ENCODE measurements at places on chromosomes 5 and 9. TPM values are rescaled to one million over a fixed set of nuclear protein-coding genes. Genes with fewer than 3 reads are reported as not detected.

ANXA2R gene
- 5.4 TPM for total RNA-seq

ARHGEF37 gene
- 16.7 TPM for total RNA-seq

FAM151B gene
- total RNA-seq = 1.6 TPM

CDKN2A gene
- 10.0 TPM for total RNA-seq

TTC16 gene
- not detected for total RNA-seq

ADGRV1 gene
- under 0.01 TPM for total RNA-seq

ADCY2 gene
- not detected for total RNA-seq

MYO10 gene
- 133 TPM for total RNA-seq

SLIT3 gene
- total RNA-seq = 0.10 TPM

SPINK14 gene
- not detected for total RNA-seq

CDX1 gene
- total RNA-seq = not detected

MEIKIN gene
- not detected for total RNA-seq

NNT gene
- 67.9 TPM for total RNA-seq

MTMR12 gene
- total RNA-seq = 35.6 TPM

PCDHB9 gene
- 0.65 TPM for total RNA-seq

EEIG1 gene
- total RNA-seq = 12.1 TPM

PRRC2B gene
- total RNA-seq = 132 TPM

BTNL8 gene
- not detected for total RNA-seq

SGTB gene
- 7.5 TPM for total RNA-seq

CCNI2 gene
- total RNA-seq = under 0.01 TPM

AGGF1 gene
- total RNA-seq = 20.5 TPM

BARHL1 gene
- not detected for total RNA-seq

PLPP7 gene
- 2.6 TPM for total RNA-seq

GRM6 gene
- not detected for total RNA-seq

SHROOM1 gene
- total RNA-seq = 8.2 TPM

FYB1 gene
- total RNA-seq = not detected

FOXI1 gene
- total RNA-seq = under 0.01 TPM

CDC25C gene
- total RNA-seq = 7.9 TPM

MORN5 gene
- not detected for total RNA-seq

SVEP1 gene
- total RNA-seq = 0.33 TPM

STOML2 gene
- total RNA-seq = 170 TPM

ALDH1A1 gene
- 196 TPM for total RNA-seq

SH3GL2 gene
- under 0.01 TPM for total RNA-seq

PCDHB5 gene
- total RNA-seq = 0.98 TPM

PCDHGC3 gene
- total RNA-seq = 20.5 TPM

AGXT2 gene
- not detected for total RNA-seq

CARD9 gene
- 0.65 TPM for total RNA-seq

CLINT1 gene
- total RNA-seq = 98.6 TPM
